ENCODE measurements at places on chromosomes 7 and 10.

- no peak for DNase-seq
Observed at GRCh38 chr7:22997871-22998518, 15.9 kb downstream of the HYCC1 start.

- no peak for DNase-seq
Observed at GRCh38 chr10:66822801-66823200, 103.0 kb upstream of the LRRTM3 start.

- DNase-seq: peak; percentile 7
Observed at GRCh38 chr7:12715372-12716133, 28.1 kb downstream of the ARL4A start.

DNA sequence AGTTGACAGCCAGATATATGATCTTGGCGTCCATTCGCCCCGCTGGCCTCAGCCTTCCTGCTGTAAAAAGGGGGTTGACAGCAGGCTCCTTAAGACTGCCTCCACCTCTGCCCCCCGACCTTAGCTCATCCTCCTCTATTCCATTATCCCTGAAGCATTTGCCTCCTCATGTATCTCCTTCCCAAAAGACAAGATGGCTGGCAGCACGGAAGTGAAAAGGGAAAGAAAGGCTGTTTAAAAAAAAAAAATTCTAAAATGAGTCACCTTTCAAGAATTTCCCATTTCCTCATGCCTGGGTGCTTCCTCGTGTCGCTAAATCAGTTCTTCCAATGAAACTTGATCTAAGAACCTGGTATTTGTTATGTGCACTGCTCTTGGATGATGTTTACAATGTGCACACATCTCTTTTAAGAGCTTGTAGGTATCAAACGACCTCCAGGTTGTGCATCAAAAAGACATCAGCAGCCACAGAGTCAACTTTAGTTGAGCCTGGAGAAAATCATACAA, 1.7 kb downstream of the SCRN1 start:
- DNase-seq: no peak

GRCh38 chr7:108293149-108293612, 163.0 kb upstream of the LAMB4 start:
- no peak for DNase-seq

DNA sequence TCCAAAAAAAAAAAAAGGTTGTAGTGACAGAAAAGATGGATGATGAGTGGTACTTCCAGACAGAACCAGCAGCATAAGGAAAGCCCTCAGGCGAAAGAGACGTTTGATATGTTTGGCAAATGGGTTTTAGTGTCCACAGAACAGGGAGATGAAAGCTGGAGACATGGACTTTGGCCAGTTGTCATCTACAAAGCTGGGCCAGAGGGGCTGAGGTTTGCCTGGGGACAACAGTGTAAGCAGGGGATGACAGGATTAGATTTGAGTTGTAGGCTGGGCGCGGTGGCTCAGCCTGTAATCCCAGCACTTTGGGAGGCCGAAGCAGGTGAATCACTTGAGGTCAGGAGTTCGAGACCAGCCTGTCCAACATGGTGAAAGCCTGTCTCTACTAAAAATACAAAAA, 47.8 kb upstream of the ELN start:
- no peak for DNase-seq

GRCh38 chr7:132443761-132444520, 132.3 kb downstream of the PLXNA4 start:
- no peak for DNase-seq

DNA sequence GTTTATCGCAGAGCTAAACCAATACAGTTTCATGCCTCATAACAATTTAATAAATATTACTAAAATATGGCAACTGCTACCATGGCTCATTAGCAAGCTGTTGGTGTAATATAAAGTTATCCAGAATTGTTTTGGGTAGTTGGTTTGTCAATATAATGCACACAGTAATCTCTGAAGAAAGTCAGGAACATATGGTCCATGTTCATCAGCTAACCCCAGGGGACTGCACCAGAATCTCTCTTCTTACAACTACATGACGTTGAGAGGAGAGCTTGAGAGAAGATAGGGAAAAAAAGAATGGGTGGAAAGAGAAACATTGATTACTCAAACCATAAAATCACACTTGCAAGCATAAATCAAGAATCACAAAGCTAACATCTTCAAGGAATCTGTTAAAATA, 333.7 kb downstream of the NRG3 start:
- DNase-seq: no peak

GRCh38 chr10:132232023-132232951, 45.5 kb downstream of the DPYSL4 start:
- no peak for DNase-seq

DNA sequence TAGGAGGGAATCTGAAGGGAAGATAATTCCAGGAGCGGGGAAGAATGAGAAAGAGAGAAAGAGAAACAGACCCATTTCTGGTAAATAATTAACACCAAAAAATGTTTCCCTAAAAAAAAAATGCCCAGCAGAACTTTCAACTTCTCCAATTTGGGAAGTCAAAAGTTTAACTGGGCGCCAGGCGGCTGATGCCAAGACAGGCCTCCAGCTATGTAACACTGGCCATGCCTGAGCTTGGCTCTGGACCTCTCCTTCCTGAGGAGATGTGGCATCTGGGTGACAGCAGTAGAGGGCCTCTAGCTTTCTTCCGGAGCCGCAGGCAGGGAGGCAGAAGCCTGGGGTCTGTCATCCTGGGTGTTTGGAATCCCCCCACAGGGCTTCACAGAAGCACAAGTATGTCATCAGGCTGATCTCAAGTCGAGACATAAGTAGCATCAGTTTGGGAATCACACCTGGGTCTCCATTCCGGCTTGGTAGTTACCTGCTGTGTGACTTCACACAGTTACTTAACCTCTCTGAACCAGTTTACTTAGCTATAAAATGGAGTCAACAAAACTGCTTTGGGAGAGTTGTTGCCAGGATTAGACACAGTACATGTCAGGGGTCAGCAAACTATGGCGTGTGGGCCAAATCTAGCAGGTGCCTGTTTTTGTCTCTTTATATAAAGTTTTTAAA, 50.5 kb upstream of the TCF7L2 start:
- DNase-seq: no peak

GRCh38 chr10:5449823-5450222, 37.5 kb downstream of the NET1 start:
- no peak for DNase-seq

DNA sequence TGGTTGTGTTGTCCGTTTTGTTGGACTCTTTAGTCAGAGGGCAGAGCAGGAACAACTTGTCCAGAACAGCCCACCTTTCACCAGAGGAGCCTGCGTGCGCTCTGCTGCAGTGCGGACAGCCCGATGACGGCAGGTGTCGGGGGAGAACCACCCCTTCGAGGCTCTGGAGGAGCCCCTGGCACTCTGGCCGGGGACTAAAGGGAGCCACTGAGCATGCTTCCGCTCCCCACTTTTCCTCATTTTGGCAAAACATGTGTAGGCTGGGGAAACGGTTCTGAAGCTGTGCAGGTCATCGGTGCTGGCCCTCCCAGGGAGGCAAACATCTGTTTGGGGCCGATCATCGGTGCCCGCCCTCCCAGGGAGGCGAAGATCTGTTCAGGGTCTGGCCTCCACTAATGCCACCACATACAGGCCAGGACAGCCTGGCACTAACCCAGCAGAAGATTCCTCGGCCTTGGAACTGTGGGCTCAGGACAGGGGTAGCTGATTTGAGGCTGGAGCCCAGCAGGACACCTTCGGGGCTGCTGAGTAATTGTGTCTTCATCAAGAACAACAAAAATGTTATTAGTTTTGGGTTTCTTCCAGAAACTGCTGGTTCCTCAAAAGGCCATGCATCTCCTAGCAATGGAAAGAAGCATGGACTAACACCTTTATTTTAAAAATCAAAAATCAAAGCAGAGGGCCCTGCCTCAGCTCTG, 124.4 kb upstream of the TCERG1L start:
- DNase-seq: no peak

DNA sequence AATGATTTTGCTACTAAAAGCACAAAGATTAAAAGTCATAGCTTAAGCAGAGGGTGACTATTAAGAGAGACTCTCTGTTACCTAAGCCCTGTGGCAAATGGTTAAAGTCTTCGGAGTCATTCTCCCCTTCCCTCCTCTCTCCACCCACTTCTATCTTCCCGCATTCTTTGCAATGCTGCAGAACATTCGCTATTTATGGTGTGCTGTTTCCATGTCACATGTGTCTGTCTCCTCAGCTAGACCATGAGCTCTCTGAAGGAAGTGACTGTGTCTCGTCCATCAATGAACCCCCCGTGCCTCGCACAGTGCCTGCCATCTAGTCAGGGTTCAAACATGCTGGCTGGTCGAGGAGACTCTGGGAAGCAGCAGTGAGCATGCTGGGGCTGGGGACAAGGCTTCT, 272.4 kb downstream of the USP6NL start:
- no peak for DNase-seq

DNA sequence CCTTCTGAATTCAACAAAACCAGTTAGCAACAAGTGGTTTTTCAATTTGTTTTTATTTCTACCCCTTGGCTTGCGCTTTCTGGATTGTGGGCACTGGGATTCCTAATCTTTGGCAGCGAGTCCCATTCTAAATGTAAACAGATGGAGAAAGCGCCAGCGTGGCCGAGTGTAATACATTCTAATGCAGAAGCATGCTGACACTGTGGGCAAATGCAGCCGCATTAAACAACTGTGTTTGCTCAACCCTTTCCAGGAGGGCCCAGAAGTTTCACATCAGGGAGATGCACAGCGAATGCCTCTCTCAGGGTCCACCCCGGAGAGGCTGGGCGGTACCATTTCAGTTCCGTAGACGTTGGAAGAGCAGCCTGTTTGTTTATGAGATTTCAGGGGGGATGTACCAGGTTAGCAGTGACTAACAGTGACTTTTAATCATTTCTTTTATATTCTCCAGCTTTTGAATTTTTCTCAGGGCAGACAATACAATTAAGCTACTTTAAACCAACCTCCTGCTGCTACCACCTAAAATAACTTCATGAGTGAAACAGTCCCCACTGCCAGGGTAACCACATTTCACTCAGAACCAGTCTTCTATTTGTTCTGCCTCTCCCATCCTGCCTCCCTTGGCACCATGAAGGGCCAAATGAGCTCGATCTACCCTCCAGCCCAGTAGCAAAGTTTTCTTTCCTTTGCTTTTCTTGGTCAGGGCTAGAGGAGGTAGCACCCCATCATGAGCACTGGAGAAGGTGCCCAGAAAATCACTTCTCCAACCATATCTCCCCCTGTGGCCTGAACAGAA, 164.2 kb upstream of the ITGB1 start:
- no peak for DNase-seq

DNA sequence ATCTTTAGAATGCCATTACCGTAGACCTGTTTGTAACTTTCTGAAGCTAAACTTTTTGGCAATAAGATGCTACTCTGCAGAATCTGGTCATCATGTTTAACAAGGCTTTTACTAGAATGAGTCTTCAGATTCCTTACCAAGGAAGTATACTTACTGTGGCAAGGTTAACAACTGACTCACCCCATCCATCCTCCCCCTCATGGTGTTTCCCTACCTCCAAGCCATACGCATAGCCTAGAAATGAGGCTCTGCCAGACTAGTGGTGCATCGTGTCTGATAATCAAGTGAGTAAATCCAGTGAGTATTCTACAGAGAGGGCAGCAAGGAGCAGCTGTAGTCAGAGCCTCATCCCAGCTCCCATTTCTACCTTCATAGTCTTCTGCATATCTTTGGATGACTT, 223.6 kb downstream of the IPMK start:
- DNase-seq: no peak

DNA sequence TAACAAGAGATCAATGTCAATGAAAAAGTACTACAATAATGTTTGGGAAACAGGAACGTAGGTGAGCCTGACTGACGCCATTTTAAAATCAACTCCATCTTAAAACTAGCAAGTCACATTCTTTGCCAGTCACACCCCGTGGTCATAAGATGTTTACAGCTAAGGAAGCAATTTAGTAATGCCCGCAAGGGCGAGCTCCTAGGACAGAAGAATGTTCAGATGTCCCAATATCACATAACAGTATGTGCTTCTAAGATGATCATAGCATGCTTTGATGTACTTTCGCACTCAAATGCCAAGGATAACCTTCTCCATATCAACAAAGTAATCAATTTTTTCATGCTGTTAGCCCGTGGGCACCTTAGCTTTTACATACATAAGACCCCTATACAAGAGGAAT, 113.8 kb upstream of the EGFR start:
- no peak for DNase-seq

DNA sequence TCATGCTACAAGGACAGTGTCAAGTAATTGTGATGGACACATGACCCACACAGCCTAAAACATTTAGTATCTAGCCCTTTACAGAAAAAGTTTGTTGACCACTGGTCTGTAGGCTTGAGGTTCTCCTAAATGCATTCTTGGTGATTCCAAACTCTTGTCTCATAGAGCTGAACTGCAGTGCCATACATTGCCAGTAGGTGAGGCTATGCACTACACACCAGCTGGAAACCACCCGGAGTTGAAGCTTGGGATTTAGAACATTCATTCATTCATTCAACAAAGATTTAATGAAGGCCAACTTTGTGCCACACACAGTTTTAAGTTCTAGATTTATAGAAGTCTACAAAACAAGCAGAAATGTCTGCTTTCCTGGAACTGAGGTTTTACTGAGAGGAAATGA, 77.3 kb upstream of the TCF7L2 start:
- DNase-seq: no peak

DNA sequence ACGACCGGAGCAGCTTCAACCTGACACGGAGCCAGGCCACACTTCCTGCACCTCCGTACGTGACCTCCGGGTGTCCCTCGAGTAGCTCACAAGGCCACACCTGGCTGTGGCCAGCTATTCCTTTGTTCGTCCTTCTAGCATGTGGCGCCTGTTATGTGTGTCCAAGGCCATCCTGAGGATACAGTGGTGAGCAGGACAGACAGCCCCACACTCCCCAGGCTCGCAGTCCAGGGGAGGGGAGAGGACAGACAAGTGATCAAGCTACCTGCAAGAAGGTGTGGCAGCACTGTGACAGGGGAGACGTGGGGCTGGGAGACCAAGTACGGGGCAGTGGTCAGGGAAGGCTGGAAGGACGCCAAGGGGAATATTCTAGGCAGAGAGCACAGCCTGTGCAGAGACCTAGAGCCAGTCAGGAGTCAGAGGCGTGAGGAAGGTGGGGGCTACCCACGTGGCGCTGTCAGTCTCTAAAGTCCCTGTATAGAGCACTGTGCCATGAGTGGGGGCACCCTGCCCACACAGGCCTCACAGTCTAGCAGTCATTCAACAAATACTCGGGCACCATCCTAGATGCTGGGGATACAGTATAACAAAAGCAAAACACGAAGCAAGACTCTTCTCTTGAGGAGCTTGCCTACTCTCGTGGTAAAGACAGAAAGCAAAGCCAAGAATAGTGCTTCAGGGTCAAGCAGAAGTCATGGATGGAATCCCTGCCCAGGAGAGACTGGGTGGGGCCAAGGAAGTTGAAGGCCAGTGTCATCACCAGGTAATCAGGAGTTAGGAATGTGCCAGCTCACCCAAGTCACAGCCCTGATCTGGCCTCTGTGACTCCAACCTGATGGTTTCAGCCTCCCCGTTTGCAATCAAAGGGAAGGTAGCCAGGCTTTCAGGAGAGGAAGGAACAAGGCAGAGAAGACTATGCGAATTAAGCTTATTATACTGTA, 58.6 kb downstream of the PROSER2 start:
- DNase-seq: no peak

GRCh38 chr7:27944643-27945042, 204.7 kb downstream of the TAX1BP1 start:
- no peak for DNase-seq
